ENCODE measurements at places on chromosomes 11 and 22. TPM values are rescaled to one million over a fixed set of nuclear protein-coding genes. Genes with fewer than 3 reads are reported as not detected.

GRCh38 chr11:68992743-68993255, 12.0 kb upstream of the MRGPRD start:
- DNase-seq = no peak

- no peak for DNase-seq
Measured at GRCh38 chr11:111179184-111179910, 66.2 kb upstream of the POU2AF2 start.

GRCh38 chr11:114977651-114978050, 299.3 kb downstream of the NXPE2 start:
- DNase-seq = no peak

The IGF2 gene
- 9.2 TPM for total RNA-seq

- DNase-seq = peak; percentile 37
Measured at GRCh38 chr11:17273668-17274282, 2.8 kb upstream of the NUCB2 start.

The PLAAT2 gene
- 11.1 TPM for total RNA-seq

The SULT4A1 gene
- total RNA-seq = 0.10 TPM

DNA sequence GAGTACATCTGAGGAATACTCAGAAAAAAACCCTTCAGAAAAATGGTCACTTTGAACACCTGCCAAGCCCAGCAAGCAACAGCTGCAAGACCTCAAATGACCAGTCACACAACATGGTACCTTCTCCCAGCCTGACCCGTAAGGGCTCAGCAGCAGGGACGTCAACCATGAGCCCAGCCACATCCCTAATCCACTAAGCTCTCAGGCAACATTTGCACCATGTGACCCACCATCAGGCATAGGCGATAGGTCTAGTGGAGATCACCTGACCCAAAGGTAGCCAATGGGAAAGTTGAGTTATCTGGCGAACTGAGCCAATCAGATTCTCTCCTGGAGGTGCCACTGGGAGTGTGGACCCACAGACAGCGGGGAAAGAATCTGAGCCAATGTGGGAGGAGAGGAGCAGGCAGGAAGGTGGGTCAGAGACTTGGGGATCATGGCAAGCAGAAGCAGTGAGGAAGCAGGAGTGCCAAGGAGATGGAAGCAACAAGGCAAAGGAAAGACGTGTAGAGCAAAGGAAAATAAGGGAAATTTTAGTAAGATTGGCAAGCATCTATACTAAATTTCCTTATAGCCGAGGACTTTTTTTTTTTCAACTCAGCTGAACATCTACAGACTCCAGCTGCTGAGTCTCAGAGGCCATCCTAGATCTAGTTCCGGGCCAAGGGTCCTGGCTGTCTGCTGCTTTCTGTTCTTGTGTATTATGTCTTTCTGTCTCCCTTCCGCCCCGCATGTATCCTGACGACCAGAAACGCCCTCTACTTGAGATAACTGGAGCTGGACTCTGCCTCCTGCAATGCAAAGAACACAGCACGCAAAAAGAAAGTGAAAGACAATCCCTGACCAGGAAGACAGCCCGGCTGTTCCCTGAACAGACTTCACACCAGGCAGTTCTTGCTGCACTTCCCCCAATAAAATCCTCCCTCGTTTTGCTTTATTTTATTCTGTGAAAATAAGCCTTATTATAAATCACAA, 11.0 kb upstream of the PLAAT2 start:
- peak; percentile 84 for DNase-seq

GRCh38 chr11:12287009-12287373, 90.4 kb upstream of the PARVA start:
- DNase-seq = peak; percentile 38

The HPX gene
- 1.8 TPM for total RNA-seq

DNA sequence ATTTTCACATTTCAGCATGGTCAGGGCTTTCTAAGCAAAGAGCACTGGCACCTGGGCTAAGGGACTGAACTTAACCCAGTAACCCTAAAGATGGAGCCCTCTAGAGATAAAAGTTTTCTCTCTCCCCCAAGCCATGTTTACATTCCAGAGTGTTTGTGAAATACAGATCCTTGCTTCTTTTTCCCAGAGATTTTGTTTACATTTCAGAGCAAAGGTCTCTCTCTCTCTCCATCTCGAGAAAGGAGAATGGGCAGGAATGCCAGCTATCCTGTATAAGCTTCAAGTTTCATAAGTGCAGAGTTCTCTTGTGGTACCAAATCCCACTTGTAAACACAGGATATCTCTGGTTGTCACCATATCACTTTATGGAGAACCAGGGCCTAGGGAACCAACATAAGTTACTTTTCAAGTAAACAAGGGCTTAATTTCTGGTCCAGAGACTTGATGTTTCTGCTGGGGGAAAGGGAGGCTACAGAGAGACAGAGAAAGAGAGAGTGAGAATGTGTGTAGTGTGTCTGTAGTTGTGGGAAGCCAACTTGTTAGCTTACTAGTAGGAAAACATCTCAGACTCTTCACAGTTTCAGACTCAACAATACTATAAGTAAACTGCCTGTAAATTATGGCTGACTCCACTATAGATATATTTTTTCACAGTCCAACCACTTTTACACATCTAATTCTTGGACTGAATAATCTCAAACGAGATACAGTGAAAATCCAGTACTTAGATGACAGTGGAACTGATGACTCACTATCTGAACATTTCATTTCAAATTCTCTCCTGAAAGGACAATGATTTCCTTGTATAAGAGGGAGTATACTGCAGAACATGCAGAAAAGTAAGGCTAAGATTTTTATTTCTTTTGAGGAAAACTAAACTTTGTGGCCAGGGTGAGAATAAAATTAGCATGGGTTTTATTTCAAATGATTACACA, 76.2 kb downstream of the ARHGAP32 start:
- DNase-seq = no peak

DNA sequence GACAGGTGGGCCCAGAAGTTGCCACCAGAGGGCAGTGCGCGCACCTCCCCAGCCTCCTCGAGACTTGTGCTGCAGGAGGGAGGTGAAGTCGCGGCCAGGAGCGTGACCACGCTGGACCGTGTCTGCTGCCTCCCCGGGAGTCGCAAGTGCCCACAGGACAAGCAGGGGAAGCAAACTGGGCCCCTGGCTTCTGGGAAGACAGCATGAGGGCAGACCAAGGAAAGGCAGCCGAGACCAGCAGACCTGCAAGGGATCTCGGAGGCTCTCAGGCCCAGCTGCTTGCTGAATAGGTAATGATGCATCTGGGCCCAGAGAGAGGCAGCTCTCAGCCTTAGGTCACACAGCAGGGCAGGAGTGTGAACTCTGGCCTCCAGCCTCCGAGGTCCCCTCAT, 17.0 kb upstream of the IL2RB start:
- peak; percentile 91 for DNase-seq

The RFPL3 gene
- not detected for total RNA-seq

GRCh38 chr22:19898145-19898544, 43.4 kb upstream of the COMT start:
- no peak for DNase-seq

The VEGFB gene
- 25.9 TPM for total RNA-seq

GRCh38 chr11:76263166-76263565, 56.9 kb upstream of the WNT11 start:
- DNase-seq = no peak

DNA sequence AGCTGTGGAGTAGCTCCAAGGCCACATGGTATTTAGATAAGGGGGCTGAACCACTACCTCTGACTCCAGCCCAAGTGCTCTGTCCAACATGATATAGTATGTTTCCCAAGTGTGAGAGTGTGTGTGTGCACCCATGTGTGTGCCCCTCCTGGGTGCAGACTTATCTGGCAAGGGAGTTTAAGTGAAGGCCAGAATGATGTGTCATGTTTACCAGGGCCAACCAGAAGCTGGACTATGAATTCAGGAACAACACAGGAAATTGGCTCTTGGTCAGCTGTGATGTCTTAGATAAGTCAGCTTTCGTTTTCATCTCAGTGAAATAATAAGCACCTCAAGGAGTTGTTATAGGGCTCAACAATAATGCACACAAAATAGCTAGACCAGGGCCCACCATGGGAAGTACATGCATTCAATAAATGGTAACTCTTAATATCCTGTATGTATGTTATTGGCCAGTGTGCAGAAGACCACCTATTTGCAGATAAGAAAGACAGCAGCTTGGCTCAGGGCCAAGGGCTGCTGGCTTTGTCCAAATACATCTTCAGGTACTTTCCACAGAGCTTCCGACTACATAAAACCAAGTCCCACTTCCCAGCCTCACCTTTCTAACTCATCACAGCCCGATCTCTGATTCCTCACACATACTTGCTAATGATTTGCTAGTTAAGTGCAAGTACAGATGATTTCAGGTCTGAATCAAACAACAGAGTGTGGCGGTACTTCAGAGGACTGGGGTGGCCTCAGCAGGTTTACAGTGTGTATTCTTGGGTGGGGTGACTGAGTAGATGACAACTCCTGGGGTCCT, 120.9 kb downstream of the ME3 start:
- no peak for DNase-seq

The FAM111B gene
- 27.5 TPM for total RNA-seq

GRCh38 chr22:45863981-45864751, 112.8 kb downstream of the WNT7B start:
- DNase-seq = peak; percentile 81

The MS4A4E gene
- total RNA-seq = 0.69 TPM
